ENCODE measurements at places on chromosomes 16 and 17.

- peak; percentile 49 for DNase-seq
These were observed 725 bp downstream of the KRTAP16-1 start for GRCh38 chr17:41308251-41308917.

DNA sequence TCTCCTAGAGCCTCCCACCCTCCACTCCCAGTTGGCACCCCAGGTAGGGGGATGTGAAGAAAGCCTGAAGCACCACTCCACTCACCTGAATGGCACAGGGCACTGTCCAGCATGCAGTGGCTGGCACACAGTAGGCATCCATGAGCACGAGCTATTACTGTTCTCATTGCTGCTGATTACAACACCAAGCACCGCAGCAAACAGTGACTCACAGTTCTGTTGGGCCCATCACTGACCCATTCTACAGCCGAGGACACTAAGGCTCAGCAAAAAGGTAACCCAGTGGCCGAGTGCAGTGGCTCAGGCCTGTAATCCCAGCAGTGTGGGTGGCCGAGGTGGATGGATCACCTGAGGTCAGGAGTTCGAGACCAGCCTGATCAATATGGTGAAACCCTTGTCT lies 2.7 kb downstream of the ZSCAN10 start:
- no peak for DNase-seq

GRCh38 chr16:50674831-50675230 lies 6.3 kb downstream of the SNX20 start:
- DNase-seq = no peak

- DNase-seq = no peak
These were observed 29.4 kb downstream of the PEMT start for GRCh38 chr17:17562146-17562511.

DNA sequence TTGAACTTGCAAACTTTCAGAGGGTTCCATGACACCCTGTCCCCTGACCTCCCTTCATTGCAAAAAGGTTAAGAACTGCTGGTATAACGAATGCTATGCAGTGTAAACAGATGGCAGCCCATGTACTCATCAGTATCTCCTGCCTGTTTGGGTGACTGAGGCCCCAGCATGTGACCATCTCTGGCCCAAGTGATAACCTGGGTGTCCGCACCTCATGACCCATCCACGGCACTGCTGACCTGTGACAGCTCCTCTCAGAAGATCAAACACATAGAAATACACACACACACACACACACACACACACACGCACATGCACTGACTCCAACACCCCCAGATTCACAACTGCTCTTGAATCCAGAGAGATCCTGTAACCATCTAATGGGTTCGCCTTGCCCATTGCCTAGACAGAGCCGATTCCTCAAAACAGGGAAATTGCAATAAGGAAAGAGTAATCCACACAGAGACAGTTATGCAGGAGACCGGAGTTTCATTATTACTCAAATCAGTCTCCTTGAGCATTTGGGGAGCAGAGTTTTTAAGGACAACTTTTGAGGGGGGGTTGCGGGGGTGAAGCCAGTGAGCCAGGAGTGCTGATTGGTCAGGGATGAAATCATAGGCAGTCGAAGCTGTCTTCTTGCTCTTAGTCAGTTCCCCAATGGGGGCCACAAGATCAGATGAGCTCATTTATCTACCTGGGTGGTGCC lies 11.3 kb upstream of the PHOSPHO1 start:
- DNase-seq = no peak

DNA sequence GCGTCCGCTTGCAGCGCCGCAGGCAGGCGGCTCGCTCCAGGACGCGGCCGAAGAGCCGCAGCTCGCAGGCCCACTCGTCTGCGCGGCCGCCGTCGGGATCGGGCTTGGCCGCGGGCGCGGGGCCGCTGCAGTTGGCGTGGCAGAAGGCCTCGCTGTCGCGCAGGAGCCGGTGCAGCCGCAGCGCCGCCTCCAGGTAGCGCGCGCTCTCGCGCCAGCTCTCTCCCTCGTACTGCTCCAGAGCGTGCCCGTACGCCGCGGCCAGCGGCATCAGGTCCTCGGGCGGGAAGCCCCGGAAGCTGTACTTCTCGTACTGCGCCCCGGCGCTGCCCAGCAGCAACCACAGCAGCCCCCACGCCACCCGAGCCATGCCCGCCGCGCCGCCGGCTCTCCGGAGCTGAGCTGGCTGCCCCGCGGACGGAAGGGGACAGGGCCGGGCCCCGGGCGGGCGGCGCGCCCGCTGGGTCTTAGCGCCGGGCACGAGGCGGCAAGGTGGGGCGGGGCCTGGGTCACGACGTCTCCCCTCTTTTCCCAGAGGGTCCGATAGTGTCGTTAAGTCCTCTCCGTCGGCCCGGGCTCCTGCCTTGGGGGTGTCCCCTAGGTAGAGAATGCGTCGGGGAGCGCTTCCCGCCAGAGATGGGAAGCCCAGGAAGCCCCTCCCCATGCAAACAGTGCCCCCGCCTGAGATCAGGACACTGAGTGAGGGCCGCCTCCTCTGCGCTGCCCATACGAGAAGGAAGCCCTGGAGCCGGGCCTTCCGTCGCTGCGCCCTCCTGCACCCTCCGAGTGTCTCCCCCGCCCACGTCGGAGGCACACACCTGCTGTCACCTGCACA lies at the start of gene P3H4:
P3H4 (minus strand) TSS at position 401 of the 832 bp plus-strand sequence; CDS start at position 367, 34 bp downstream.
- peak; percentile 72 for DNase-seq

Measured in activated naive CD8-positive, alpha-beta T cell treated with anti-CD3 and anti-CD28 coated beads, Interleukin-2, amount 50 U/mL, for 24 hours (primary cell).